ENCODE measurements at places on chromosomes 16 and 17.

DNA sequence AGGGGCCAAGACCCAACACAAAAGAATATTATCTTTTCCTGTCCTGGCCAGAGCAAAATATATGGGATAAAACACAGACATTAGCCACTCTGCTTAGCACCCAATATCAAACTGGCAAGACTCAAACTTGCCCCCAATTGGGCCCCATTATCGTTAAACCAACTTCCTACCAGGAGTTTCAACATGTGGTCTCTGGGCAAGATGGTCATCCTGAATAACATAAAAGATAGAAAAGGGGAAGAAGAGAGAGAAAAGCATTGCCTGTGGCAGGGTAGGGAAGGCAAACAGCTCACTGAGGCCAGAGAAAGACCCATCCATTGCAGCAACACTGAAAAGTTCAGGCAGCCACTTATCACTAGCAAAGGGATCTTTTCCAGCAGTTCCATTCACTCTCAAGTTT lies 502.1 kb downstream of the KIF2B start:
- DNase-seq = no peak

DNA sequence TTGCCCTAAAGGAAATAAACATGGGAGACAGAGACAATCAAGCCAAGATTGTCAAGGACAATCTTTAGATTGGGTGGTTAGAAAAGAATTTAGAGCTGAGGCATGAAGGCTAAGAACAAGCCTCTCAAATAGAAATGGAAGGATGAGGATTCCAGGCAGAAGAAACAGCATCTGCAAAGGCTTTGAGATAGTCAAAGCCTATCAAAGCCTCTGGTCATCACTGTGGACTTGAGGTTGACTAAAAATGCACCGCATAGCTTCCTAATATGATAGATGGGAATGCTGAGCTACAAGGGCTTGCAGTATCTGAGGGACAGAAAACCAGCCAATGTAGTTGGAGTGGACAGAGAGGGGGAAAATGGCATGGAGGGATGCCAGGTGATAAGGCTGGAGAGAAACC lies 109.8 kb upstream of the FAM20A start:
- no peak for DNase-seq

- DNase-seq = no peak
These were observed 22.9 kb downstream of the MYO18A start for GRCh38 chr17:29157310-29157709.

DNA sequence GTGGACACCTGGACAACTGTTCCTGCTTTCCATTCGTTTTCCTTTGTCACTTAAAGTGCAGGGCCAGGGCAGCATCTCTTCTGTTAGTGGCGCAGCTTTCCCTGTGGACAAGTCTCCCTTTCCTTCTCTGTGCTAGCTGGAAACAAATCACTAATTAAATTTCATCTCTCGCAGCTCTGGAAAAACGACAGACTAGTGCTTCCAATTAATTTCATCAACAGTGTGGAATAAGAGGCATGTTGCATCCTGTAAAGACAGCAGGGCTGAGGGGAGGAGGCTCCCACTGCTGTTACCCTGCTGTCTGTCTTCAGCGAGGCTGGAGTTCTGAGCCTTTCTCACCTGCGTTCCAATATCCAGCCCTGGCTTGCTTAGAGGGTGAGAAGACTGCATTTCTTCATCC lies 352.1 kb upstream of the HSBP1 start:
- DNase-seq = no peak
